ENCODE measurements at places on chromosomes 13 and 19.

DNA sequence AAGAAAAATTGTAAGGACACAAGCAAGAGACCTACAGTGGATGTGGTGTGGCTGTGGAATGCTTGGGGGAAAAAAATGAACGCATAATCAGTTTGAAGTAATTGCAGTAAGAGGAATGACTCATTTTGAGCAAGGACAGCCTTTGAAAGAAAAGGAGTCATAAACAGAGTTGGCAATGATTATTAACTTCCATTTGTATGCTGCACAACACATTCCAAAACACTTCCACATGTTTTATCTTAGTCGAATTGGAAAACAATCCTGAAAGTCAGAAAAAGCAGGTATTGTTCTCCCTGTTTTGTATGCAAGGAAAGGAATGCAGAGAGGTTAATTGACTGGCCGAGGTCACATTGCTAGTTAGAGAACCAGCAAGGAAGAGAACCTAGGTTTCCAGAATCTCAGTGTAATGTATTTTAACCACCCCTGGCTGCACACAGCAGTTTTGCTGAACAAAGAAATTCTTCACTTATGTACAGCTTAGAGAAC lies 630.0 kb upstream of the MIR17HG start:
- H3K36me3 ChIP-seq: no peaks in the 10 kb centered on the region
- no peak overlapping the region for H3K4me3 ChIP-seq
- H3K27ac ChIP-seq: no peak overlapping the region
- peak; percentile 4 for DNase-seq
- H3K4me1 ChIP-seq: peaks cover 12% of the 10 kb centered on the region
- H3K27me3 ChIP-seq: no peaks in the 10 kb centered on the region

- no peaks in the 10 kb centered on the region for H3K4me1 ChIP-seq
- H3K27me3 ChIP-seq: no peaks in the 10 kb centered on the region
- DNase-seq: no peak
- no peak overlapping the region for H3K27ac ChIP-seq
- no peaks in the 10 kb centered on the region for H3K36me3 ChIP-seq
Measured at GRCh38 chr19:39212375-39212742, 8.3 kb upstream of the SYCN start.

GRCh38 chr13:106425661-106426060 lies 109.8 kb downstream of the EFNB2 start:
- no peaks in the 10 kb centered on the region for H3K4me1 ChIP-seq
- no peak overlapping the region for H3K27ac ChIP-seq
- H3K36me3 ChIP-seq: no peaks in the 10 kb centered on the region
- H3K4me3 ChIP-seq: no peak overlapping the region
- no peaks in the 10 kb centered on the region for H3K27me3 ChIP-seq
- DNase-seq: no peak

GRCh38 chr19:13538601-13539253 lies 32.4 kb upstream of the CACNA1A start:
- no peaks in the 10 kb centered on the region for H3K4me1 ChIP-seq
- DNase-seq: no peak
- H3K36me3 ChIP-seq: no peaks in the 10 kb centered on the region
- H3K27me3 ChIP-seq: peaks cover 4% of the 10 kb centered on the region
- H3K4me3 ChIP-seq: no peak overlapping the region
- H3K27ac ChIP-seq: no peak overlapping the region

- no peak overlapping the region for H3K4me3 ChIP-seq
- no peak for DNase-seq
- H3K36me3 ChIP-seq: no peaks in the 10 kb centered on the region
- H3K27ac ChIP-seq: no peak overlapping the region
Measured at GRCh38 chr19:40419066-40419612, 6.0 kb upstream of the PRX start.

- H3K36me3 ChIP-seq: peaks cover 51% of the 10 kb centered on the region
- H3K4me3 ChIP-seq: peak overlapping the region; percentile 78
- H3K27ac ChIP-seq: no peak overlapping the region
- H3K27me3 ChIP-seq: no peaks in the 10 kb centered on the region
- no peak for DNase-seq
Measured at GRCh38 chr19:54201980-54202379, 1.3 kb downstream of the RPS9 start.

DNA sequence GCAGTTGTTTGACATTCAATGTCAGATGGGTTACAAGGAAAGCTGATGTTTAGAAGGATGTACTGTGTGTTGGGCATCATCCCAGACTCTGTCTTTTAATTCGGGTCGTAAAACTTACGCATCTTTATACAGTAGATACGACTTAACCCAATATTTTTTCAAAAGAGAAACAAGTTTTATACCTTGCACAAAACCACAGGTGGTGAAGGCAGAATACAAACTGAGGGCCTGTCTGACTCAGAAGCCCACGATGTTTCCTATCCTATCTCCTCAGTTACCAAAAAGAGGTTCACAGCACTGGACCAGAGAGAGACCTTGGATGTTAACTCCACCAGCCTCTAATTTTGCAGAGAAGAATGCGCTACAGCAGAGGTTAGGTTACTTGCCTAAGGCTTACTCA lies 477.0 kb downstream of the FOXO1 start:
- H3K27ac ChIP-seq: no peak overlapping the region
- peaks cover 10% of the 10 kb centered on the region for H3K4me1 ChIP-seq
- H3K36me3 ChIP-seq: no peaks in the 10 kb centered on the region
- H3K4me3 ChIP-seq: no peak overlapping the region
- H3K27me3 ChIP-seq: no peaks in the 10 kb centered on the region
- DNase-seq: no peak

- H3K27me3 ChIP-seq: no peaks in the 10 kb centered on the region
- no peak overlapping the region for H3K4me3 ChIP-seq
- no peak for DNase-seq
- H3K27ac ChIP-seq: no peak overlapping the region
- no peaks in the 10 kb centered on the region for H3K4me1 ChIP-seq
Measured at GRCh38 chr19:51386882-51387520, 773 bp downstream of the LIM2 start.

DNA sequence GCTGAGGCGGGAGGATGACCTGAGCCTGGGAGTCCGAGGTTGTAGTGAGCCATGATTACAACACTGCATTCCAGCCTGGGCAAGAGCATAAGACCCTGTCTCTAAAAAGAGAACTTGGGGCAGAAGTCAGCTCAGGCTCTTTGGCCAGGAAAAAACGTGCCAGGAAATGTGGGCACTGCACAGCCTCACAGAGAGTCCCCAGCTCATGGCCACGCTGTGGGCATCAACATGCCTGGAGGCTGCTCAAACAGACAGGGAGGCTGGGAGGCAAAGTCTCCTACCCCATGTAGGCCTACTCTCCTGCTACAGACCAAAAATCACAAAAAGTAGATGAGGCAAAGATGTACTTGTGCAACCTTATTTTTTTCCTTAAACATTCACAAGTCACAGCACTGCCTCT lies 49.4 kb downstream of the PEPD start:
- no peak overlapping the region for H3K4me3 ChIP-seq
- DNase-seq: no peak
- no peaks in the 10 kb centered on the region for H3K36me3 ChIP-seq
- H3K27ac ChIP-seq: no peak overlapping the region

- H3K27me3 ChIP-seq: no peaks in the 10 kb centered on the region
- peak overlapping the region; percentile 96 for H3K27ac ChIP-seq
- H3K36me3 ChIP-seq: no peaks in the 10 kb centered on the region
- peaks cover 19% of the 10 kb centered on the region for H3K4me1 ChIP-seq
- H3K4me3 ChIP-seq: no peak overlapping the region
Measured at GRCh38 chr19:8239528-8240273, 30.5 kb downstream of the CERS4 start.

DNA sequence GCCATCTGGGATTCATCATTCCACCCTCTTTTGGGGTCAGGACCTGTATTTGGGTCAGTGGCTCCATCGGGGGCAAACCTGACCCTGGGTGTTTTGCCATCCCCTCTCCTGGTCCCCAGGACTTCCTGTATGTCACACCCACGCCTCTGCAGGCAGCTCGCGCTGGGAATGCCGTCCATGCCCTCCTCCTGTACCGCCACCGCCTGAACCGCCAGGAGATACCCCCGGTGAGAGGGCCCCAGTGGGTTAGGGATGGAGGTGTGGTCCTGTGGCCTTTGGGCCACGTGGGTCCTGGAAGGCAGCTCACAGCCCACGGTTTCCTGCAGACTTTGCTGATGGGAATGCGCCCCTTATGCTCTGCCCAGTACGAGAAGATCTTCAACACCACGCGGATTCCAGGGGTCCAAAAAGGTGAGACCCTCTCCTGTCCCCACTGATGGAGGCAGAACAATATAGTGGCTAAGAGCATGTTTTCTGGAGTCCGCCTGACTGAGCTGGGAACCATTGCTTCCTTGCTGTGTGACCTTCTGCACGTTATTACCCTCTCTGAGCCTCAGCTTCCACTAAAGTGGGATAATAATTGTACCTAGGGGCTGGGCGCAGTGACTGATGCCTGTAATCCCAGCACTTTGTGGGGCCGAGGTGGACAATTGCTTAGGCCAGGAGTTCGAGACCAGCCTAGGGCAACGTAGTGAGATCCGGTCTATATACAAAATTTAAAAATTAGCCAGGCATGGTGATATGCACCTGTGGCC lies 14.1 kb downstream of the CPT1C start:
- no peak overlapping the region for H3K4me3 ChIP-seq
- H3K27me3 ChIP-seq: no peaks in the 10 kb centered on the region
- H3K36me3 ChIP-seq: no peaks in the 10 kb centered on the region
- H3K4me1 ChIP-seq: no peaks in the 10 kb centered on the region
- H3K27ac ChIP-seq: no peak overlapping the region

- no peak overlapping the region for H3K27ac ChIP-seq
- no peaks in the 10 kb centered on the region for H3K36me3 ChIP-seq
- H3K4me1 ChIP-seq: no peaks in the 10 kb centered on the region
- no peak for DNase-seq
- H3K27me3 ChIP-seq: no peaks in the 10 kb centered on the region
Measured at GRCh38 chr13:51518827-51519226, 65.4 kb upstream of the WDFY2 start.

DNA sequence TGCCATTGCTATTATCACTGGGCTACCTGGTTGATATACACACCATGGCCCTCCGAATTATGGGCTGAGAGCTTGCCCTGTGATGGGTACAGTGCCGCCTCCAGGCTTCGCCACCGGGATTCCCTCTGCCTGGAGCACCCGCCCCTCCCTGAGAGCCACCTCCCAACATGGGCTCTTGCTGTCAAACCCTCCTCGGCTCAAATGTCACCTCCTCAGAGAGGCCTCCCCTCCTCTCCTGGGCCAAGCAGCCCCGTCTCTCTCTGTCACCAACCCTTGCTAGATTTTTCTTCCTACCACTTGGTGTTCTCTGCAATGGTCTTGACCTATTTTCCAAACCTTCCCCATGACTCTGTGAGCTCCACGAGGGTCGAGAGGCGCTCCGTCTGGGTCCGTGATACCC lies 12.2 kb upstream of the TLE2 start:
- no peaks in the 10 kb centered on the region for H3K36me3 ChIP-seq
- no peak for DNase-seq
- peaks cover 12% of the 10 kb centered on the region for H3K4me1 ChIP-seq
- H3K27ac ChIP-seq: no peak overlapping the region

GRCh38 chr13:96474181-96474557 lies 384.3 kb downstream of the HS6ST3 start:
- H3K27me3 ChIP-seq: no peaks in the 10 kb centered on the region
- no peak overlapping the region for H3K27ac ChIP-seq
- no peak overlapping the region for H3K4me3 ChIP-seq

- H3K4me3 ChIP-seq: no peak overlapping the region
- H3K27me3 ChIP-seq: no peaks in the 10 kb centered on the region
- H3K27ac ChIP-seq: no peak overlapping the region
- H3K36me3 ChIP-seq: no peaks in the 10 kb centered on the region
Measured at GRCh38 chr19:15527705-15528104, 19.4 kb downstream of the CYP4F22 start.

DNA sequence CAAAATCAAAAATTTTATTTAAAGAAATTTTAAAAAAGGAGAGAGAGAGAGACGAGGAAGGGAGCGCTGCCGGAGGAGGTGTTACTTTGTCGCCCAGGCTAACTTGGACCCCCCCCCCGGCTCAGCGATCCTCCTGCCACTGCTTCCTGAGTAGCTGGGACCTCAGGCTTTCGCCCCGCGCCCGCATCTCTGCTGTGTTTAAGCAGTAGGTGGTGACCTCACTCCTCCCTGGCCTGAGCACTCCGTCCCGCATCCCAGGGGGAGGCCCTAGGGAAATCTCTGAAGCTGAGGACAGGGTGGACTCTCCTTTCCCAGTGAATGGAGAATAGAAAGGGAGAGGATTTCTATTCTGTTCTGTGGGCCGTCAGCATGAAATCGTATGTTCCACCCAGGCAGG lies 485 bp upstream of the ZNF845 start:
- H3K4me3 ChIP-seq: peak overlapping the region; percentile 83
- no peaks in the 10 kb centered on the region for H3K4me1 ChIP-seq
- peak overlapping the region; percentile 49 for H3K27ac ChIP-seq
- no peak for DNase-seq
- H3K27me3 ChIP-seq: no peaks in the 10 kb centered on the region
- H3K36me3 ChIP-seq: no peaks in the 10 kb centered on the region

GRCh38 chr13:72255908-72256307 lies 388.9 kb upstream of the DACH1 start:
- no peak overlapping the region for H3K27ac ChIP-seq
- DNase-seq: peak; percentile 77
- H3K27me3 ChIP-seq: no peaks in the 10 kb centered on the region
- H3K4me1 ChIP-seq: no peaks in the 10 kb centered on the region
- H3K36me3 ChIP-seq: no peaks in the 10 kb centered on the region

DNA sequence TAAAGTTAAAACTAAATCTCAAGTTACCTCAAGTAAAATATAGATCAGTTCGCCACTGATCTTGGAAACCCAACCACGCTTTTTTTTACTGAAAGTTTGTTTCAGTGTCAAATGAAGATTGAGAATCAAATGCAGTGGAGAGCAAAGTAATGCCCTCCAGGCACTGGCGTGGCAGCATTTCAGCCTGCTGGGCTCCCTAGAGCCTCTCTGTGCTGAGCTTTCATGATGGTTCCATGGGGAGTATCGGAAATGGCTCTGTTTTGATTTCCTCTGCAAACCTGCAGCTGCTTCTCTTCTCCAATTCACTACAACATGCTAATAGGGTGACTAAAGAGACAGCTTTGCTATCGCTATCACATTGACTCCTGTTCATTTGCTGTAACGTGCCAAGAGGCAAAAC lies 141.6 kb downstream of the FGF14 start:
- no peaks in the 10 kb centered on the region for H3K4me1 ChIP-seq
- no peak for DNase-seq
- H3K4me3 ChIP-seq: no peak overlapping the region
